ENCODE measurements at places on chromosomes 6 and 20.

DNA sequence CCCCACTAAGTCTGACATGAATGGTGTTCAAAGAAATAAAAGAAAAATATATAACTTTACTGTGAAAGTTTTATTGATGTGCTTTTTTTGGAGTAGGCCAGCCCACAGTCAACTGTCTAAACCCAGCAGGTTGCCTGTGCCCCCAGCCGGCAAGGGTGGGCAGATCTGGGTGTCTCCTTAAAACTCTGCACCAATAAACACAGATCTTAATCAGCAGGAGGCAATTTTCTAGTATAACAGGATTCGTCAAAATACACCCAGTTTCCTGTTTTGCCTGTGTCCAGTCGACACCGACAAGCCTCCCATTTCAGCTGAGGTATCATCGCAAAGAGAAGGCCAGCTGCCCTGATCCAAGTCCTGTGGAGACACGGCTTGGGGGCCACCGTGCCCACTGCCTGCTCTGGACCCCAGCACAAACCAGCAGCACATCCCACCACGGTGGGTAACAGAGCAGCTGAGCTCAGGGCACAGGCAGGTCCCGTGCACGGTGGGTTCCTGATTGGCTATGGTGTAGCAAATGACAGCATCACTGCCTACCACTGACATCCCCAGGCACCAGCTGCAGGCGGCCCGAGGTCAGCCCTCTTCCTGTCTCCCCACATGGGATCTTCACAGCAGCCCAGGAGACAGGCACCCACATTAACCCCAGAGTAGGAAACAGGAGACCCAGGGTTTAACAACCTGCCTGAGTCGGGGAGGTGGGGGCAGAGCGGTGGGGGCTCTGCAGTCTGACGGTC, 15.7 kb downstream of the BMP7 start:
- DNase-seq = no peak

GRCh38 chr20:14445902-14446301, 108.5 kb upstream of the FLRT3 start:
- no peak for DNase-seq

GRCh38 chr6:30260036-30260504, 46.9 kb upstream of the TRIM26 start:
- no peak for DNase-seq

GRCh38 chr6:46184114-46184513, 13.3 kb upstream of the ENPP5 start:
- peak; percentile 64 for DNase-seq

DNA sequence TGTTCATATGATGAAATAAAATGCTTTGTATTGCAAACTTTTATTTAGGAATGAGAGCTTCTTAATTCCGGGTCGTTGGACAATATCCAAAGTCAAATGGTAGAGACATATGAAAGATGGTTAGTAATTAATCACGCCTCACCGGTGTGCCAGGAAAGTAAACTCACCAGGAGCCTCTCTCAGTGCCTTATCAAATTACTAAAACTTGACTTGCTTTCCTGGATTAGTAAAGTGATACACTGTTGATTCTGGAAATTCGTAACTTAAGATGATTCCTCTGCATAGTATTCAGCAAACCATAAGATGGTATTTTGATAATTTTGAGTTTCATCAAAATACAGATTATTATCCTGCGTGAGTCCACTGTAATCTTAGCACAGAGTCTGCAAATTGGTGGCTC, 115.2 kb downstream of the PAX1 start:
- no peak for DNase-seq

DNA sequence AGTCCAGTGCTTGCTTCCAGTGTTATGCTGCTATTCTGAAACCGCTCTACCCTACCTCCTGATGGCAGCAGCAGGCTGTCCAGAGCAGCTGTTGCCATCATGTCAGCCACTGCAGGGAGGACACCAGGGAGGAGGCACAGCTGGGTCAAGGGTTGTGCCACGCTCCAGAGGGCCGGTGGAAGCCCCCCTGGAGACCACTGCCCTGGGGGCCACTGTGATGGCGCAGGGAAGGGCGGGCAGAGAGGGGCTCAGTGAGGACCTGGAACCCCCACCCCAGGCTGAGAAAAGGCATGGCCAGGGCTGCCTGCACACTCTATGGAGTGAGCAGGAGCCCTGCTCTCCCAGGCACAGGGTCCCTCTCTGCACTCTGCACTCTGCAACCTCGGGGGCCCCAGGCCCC, 271.3 kb upstream of the BTBD3 start:
- DNase-seq = peak; percentile 2

DNA sequence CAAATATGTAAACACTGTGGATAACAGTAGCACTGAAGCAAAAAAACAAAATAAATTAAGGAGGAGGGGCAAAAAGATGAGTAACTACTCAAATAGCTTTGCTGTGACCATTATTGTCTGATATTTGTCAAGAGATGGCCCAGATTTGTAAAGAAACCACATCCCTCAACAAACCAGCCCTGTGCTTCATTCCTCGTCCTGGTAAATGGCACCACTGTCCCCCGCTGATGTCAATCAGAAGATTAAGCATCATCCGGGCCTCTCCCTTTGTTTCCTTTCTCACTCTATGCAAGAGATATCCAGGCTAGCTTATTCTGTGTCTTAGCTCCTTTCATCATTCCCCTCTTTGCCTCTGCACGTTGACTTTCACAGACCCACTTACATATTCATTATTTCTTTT, 259.0 kb downstream of the SYNE1 start:
- DNase-seq = peak; percentile 74

DNA sequence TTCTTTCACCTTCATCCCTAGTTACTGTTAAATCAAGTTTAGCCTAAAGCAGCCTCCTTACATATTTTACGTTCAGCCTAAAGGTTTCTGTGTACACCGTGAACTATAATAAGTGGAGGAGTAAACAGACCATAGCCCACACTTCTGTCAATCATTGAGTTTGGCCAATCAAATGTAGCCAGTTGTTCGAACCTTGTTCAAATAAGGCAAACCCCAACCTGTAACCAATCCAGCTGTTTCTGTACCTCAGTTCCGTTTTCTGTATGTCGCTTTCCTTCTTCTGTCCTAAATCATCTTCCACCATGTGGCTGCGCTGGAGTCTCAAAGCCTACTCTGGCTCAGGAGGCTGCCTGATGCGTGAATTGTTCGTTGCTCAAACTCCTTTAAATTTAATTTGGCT, 1.8 kb upstream of the FBXO30 start:
- DNase-seq = no peak

- DNase-seq = peak; percentile 86
Observed at GRCh38 chr6:21441386-21441785, 152.2 kb upstream of the SOX4 start.

GRCh38 chr6:36327919-36328236, 8.8 kb downstream of the BNIP5 start:
- DNase-seq = no peak

DNA sequence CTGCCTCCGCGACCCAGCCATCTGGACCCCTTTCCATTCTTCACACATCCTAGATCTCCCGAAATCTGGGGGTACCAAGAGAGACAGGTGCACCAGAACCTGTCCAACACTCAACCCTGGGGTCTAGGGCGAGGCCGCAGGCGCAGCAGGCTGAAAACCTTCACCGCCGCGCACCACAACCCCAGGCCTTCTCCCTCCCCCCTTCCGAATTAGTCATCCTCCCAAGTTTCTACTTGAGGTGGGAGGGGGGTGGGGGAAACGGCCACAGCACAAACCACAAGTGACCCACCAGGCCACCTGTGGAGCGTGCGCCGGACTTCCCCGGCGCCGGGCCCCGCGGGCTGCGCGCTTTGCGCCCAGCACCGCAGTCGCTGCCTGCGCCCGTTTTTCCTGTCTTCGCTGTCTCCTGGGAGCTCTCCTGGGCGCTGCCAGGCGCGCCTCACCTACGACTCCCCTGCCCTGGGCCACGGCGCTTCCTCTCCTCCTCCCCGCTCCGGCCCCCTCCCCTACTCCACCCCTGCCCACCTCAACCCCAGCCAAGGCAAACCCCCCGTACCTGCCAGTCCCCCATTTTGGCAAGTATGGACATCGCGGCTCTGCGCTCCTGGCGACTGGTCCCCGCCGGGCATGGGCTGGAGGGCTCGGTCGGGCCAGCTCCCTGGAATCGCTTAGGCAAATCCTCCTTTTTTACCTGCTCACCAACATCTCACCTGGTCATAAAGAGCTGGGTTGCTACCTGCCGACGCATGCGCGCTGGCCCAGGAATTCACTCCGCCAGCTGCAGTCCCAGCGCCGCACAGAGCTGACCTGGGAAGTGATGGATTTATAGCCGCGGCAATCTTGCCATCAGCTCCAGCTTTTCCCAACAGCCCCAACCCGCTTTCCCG, 4.2 kb upstream of the TFAP2A start:
- DNase-seq = peak; percentile 53

DNA sequence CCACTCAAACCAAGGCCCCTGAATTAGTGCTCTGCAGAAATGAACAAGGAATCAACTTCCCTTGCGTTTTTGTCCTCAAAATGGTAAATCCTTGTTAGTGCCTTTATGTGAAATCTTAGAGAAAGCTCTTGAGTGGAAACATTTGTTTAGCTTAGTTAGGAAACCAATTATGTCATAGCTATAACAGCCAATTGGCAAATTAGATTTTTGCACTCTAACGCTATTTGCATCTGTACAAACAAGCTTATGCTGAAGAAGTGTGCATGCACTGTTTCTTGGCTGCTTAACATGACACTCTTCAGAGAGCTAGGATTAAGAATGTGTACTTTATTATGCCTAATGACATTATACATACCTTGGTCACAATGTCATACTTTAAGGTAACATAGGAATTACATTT, 622.6 kb upstream of the SLC35B3 start:
- no peak for DNase-seq

- DNase-seq = no peak
Observed at GRCh38 chr20:63672666-63673065, 14.6 kb downstream of the RTEL1 start.

GRCh38 chr6:40542175-40542764, 44.9 kb downstream of the LRFN2 start:
- DNase-seq = no peak

GRCh38 chr6:164258421-164258820, 843.9 kb downstream of the QKI start:
- DNase-seq = no peak

DNA sequence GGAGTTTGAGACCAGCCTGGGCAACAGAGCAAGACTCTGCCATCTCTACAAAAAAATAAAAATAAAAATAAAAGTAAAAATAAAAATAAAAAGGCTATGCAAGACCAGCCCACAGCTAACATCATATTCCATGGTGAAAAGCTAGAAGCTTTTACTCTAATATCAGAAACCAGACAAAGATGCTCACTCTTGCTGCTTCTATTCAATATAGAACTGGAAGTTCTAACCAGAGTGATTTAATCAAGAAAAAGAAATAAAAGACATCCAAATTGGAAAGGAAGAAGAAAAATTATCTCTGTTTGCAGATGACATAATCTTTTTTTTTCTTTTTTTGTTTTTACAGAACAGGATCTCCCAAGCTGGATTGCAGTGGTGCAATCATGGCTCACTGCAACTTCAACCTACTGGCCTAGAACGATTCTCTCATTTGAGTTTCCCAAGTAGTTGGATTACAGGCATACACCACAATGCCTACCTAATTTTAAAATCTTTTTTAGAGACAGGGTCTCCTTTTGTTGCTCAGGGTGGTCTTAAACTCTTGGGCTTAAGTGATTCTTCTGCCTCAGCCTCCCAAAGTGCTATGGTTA, 100.7 kb upstream of the JAG1 start:
- DNase-seq = no peak

GRCh38 chr6:25959890-25960536, 2.6 kb upstream of the TRIM38 start:
- peak; percentile 72 for DNase-seq

DNA sequence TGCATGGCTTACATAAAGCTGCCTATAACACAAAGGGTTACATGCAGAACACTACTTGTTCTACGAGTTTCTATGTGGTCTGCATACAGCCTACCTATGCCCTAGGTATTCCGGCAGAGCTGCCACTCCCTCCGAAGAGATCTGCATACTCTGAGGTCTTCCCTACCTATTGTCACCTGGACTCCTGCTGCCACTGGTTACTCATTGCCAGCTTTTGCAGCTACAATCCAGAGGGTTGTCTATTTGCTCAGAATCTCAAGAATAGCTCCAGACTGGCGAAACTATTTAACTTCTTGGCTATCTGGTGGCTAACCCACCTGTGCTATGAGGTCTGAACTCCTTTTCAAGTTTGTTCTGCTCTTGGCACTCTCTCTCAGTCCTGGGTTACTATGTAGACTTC, 323.3 kb downstream of the BMP2 start:
- DNase-seq = no peak

DNA sequence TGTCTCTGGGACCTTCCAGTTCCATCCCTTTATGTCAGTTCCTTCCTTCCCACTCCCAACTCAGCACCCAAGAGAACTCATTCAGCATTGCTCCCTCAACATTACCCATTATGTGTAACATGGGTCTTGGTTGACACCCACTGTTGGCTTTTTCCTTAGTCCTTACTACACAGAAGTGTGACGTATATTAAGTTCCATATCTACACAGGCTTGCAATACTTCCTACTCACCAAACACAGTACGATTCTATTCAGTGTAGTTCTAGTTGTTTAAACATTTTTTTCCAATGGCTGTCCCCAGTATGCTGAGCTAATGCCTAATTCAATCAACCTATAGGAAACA, 37.7 kb downstream of the ARHGAP18 start:
- DNase-seq = peak; percentile 22

- DNase-seq = peak; percentile 31
Observed at GRCh38 chr20:32201977-32202363, 5.6 kb downstream of the PLAGL2 start.

DNA sequence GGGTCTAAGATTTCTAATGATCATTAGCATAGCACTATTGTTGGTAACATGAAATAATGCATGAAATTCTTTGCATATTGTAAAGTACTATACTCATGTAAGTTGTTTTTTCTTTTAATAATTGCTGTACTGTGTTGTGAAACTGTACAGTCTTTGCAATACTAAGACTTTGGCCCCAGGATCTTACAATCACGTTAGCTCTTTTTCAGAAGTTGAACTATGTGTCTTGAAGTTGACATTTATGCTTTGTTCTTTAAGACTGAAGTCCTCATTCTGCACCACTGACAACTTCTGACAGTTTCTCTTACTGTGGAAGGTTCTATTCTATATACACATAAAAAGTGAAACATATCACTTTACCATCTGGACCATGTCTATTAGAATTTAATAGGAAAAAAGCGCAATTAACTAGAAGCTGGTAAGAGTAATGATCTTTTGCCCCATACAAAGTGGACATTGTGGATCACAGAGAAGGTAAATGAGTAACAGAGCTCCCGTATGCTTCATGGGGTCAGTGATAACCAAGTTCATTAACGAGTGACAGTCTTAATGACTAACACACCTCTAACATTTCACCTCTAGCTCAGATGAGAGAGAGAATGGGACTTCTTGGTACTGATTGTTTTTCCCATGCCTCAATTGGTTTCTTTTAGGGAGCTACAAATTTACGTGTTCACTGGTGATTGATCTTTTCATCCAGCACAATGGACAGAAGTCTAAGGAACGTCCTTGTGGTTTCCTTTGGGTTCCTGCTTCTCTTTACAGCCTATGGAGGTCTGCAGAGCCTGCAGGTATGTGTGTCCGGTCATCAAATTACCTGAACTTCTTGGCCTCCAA, at the start of gene UNC93A:
TSS of gene UNC93A (plus strand) at position 530 of the 837 bp plus-strand sequence. CDS start at position 705, 175 bp downstream.
- DNase-seq = no peak

DNA sequence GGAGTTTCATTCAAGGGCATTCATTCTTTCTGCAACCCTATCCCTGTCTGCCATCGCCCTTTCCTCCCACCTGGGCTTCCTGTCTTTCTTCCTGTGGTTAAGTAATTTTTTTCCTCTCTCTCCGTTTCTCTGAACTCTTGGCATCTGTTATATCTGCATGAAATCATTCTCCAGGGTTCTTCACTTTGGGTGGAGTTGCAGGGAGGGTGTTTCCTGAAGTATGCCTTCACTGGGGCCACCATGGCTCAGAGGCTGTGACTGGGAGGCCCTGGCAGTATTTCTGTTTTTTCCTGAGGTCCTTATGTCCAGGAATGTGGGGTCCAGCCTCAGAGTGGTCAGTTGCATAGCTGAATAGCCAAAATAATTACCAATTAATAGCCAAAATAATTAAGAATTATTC, 137.2 kb downstream of the SLC35F1 start:
- DNase-seq = no peak

Data from iris pigment epithelial cell (primary cell).